ENCODE measurements at places on chromosomes 7 and 10.

- no peak for DNase-seq
Measured at GRCh38 chr10:62637249-62638061, 167.1 kb upstream of the ADO start.

GRCh38 chr7:15680446-15680845 is 6.0 kb downstream of the MEOX2 start:
- no peak for DNase-seq

- no peak for DNase-seq
Measured at GRCh38 chr7:106515321-106515720, 145.6 kb downstream of the CCDC71L start.

GRCh38 chr7:128303643-128304042 is 40.1 kb downstream of the RBM28 start:
- no peak for DNase-seq

GRCh38 chr7:21543528-21544302 is 876 bp downstream of the DNAH11 start:
- no peak for DNase-seq

- DNase-seq = no peak
Measured at GRCh38 chr7:22843681-22844309, 21.1 kb upstream of the TOMM7 start.

- DNase-seq = no peak
Measured at GRCh38 chr10:22764639-22765038, 50.3 kb upstream of the PIP4K2A start.

- DNase-seq = no peak
Measured at GRCh38 chr10:74332398-74332797, 181.4 kb downstream of the ADK start.

DNA sequence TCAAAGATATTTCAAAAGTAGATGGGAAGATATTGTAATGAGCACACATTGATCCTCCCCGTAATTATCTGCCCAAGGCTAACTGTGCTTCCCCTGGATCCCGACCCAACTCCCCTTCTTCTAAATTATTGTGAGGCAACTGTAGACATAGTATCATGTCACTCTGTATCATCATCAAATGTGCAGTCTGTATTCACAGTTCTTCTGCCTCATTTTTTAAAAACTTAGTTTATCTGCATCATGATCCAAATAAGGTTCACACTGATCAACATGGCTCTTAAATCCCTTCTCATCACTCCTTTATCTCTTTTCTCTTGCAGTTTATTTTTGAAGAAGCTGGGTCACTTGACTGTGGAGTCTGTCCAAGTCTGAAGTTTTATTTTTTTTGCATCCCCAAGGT is 27.5 kb downstream of the CDCA7L start:
- no peak for DNase-seq

DNA sequence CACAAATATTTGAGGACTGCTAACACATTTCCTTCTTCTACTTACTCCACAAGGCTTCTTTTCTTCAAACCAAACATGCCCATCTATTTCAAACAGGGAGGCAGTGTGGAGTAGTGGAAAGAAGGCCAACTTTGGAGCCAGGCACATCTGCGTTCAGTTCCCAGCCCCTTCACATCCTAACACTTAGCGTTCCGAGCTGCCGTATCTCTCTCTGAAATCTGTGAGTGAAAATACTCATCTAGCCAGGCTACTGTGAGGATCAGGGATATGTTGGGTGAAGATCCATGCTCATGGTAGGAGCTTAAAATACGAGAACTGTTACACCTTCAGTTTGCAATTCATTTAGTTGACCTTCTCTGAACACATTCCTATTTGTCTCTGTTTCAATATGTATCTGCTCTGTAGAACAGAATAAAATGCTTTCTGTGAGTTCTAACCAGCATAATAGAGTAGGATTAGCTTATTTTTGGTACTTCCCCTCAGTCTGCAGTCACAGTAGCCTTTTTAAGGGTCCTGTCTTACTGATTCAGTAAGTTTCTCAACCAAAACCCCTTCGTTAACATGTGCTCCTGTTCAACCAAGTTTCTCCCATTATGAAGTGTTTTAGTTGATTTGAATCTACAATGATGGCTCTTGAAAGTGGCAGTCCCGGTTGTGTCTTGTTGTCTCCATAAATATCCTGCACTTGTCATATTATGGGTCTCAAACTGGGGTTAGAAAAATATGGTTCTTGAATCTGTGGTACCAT is 3.3 kb upstream of the MEST start:
- DNase-seq = no peak

- DNase-seq = no peak
Measured at GRCh38 chr7:48049850-48050249, 14.5 kb downstream of the C7orf57 start.

- no peak for DNase-seq
Measured at GRCh38 chr7:131052285-131052904, 275.3 kb upstream of the MKLN1 start.
